ENCODE measurements at places on chromosomes 12 and 14.

- peak; percentile 53 for DNase-seq
These were observed 18.3 kb downstream of the SLC17A8 start for GRCh38 chr12:100375038-100375735.

DNA sequence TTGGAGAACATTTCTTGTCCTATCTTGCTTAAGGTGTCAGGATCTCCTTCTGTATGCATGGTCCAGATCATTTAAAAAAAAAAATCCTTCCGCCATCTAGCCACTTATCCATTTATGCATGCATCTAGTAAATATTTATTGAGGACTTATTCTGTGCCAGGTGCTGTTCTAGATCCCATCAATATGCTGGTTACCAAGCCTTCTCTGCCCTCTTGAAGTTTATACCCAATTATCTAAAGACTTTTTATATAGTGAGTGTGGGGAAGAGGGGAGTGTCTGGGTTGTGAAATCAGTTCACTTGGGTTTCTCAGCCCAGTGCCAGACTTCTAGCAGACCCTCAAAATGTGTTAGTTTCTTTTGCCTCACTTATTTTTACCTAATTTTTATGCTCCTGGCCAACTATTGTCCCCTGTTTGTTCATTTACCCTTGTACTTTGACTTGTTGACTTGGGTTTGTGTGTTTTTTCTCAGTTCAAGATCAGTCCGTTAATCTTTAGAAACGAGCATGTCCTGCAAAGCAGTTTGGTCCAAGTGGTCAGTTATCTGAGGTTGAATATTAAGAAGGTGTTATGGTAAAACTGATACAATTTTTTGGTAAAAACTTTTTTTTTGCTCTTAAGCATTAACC lies 488.9 kb downstream of the PCNX1 start:
- no peak for DNase-seq

DNA sequence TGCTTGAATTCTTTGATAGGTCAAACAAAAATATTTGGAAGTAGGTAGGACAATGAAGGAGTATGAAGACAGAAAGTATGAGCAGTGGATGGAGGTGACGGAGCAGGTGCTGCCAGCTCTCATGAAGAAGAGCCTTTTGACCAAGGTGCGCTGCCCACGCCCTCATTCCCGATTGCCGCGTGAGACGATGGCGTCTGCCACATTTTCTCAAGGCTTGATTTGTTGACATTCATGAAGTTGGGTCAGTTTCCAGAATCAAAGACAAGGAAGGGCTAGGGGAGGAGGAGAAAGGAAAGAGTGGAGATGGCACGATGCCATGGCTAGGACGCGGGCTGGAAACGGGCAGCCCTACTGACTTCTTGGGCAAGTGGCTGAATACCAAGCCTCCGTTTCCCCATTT lies 37.1 kb downstream of the DNAH10 start:
- no peak for DNase-seq

GRCh38 chr14:103185051-103186029 lies 62.1 kb downstream of the TNFAIP2 start:
- peak; percentile 57 for DNase-seq

- no peak for DNase-seq
These were observed 187.2 kb downstream of the TMTC2 start for GRCh38 chr12:82873951-82874350.

DNA sequence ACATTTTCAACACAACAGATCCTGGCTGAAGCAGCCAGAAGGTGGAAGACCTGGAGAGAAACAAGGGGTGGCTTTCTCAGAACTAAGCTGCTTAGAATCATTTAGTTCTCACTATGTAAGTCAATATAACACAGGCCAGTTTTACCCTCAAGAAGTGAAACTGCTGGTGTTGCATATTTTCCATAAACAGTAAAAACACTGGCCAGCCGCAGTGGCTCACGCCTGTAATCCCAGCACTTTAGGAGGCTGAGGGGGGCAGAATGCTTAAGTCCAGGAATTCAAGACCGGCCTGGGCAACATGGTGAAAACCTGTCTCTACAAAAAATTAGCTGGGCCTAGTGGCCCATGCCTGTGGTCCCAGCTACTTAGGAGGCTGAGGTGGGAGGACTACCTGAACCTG lies 11.6 kb downstream of the STX2 start:
- DNase-seq, result no peak

- no peak for DNase-seq
These were observed 167.4 kb downstream of the DICER1 start for GRCh38 chr14:94989946-94990345.

DNA sequence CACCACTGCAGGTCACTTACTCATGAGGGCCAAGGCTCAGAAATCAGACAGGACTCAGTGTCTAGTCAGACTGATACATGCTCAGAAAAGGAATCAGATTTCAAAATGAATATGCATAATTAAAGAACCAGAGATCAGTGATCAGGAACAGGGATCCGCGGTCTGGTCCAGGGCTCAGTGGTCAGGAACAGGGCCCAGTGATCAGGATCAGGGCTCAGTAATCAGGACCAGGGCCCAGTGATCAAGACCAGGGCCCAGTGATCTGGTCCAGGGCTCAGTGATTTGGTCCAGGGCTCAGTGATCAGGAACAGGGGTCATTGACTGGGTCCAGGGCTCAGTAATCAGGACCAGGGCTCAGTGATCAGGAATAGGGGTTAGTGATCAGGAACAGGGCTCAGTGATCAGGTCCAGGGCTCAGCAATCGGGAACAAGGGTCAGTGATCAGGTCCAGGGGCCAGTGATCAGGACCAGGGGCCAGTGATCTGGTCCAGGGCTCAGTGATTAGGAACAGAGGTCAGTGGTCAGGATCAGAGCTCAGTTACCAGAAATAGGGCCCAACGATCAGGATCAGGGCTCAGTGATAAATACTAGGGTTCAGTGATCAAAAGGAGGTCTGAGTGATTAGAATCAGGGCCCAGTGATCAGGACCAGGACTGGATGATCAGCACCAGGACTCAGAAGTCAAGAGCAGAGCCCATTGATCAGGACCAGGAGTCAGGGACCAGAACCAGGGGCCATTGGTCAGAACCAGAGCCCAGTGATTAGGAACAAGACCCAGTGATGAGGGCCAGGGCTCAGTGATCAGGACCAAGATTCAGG lies 175.3 kb downstream of the TMEM121 start:
- no peak for DNase-seq

DNA sequence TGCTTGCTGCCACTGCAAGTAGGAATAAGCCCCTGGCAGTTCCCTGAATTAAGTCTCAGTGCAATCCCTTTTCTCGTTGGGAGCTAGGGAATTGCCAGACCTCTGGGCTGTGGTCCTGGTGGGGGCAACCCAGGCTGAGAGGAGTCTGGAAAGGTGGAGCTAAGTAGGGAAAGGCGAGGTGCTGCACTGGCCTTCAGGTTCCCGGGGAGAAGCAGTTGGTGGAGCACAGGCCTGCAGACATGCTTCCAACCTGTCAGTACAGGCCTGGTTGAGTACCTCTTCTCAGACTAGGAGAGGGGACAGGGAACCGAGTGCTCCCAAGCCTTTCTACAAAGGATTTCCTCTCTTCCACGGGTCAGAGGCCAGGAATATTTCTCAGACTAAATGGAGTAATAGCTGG lies 1.5 kb downstream of the NRIP2 start:
- no peak for DNase-seq

DNA sequence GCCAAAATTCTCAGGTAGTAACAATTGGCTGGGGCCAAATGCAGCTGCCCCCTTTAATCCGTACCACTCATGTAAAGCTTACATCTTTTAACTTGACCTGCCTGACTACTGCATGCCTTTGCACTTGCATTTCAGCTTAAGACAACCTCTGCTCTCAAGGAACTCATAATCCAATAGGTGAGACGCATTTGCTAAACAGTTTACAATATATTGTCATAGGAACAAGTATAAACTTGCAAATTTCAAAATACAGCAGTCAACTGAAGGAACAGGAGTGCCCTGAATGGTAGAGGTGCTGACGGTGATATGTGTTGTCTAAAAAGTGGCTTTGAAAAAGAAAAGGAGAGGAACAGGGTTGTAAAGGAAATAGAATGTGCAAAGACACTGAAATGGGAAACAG lies 3.6 kb upstream of the BRMS1L start:
- no peak for DNase-seq

DNA sequence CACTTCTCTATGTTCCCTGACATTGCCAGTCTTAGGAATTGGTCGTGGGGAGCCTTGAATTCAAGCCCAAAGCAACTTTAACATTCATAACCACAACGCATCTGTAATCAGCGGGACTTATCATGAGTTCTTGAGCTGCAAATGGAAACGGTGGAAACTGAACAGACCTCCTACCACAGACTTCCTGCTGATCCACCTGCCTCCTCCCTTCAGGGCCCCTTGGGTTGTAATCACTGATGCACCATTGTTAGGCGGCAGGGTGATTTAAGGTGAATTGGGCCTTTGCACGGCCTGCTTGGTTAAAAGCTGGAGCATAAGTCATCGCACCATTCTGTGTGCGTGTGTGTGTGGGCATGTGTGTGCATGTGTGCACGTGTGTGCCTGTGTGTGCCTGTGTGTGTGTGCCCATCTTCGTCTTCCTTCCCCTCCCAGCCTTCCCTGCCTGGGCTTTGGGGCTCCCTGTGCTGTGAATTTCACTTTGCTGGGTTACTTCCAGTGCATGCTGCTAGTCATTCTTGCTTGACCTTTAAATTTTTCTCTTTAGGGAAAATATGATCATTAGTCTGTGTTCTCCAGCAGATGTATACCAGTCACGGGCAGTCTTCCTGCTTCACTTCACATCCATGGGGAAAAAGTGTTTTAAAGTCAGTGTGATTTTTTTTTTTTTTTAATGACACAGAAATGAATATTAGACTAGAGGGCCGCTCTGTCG lies 29.1 kb downstream of the CHST11 start:
- no peak for DNase-seq

GRCh38 chr12:92778525-92778924 lies 75.7 kb downstream of the PLEKHG7 start:
- DNase-seq, result peak; percentile 44

- no peak for DNase-seq
These were observed 39.9 kb downstream of the RAB35 start for GRCh38 chr12:120076651-120077050.

GRCh38 chr14:67574806-67575205 lies 25.3 kb downstream of the PIGH start:
- no peak for DNase-seq

- no peak for DNase-seq
These were observed 81.5 kb downstream of the NTF3 start for GRCh38 chr12:5513406-5513805.

GRCh38 chr14:29783556-29783955 lies 144.1 kb downstream of the PRKD1 start:
- DNase-seq, result no peak

- no peak for DNase-seq
These were observed 136.1 kb upstream of the RAP1B start for GRCh38 chr12:68474467-68475204.

- DNase-seq, result no peak
These were observed 751.6 kb downstream of the NOVA1 start for GRCh38 chr14:25846246-25846645.

- no peak for DNase-seq
These were observed 35.4 kb downstream of the SPTSSA start for GRCh38 chr14:34426313-34427295.

GRCh38 chr12:8127138-8127537 lies 3.7 kb downstream of the CLEC4A start:
- DNase-seq, result no peak

DNA sequence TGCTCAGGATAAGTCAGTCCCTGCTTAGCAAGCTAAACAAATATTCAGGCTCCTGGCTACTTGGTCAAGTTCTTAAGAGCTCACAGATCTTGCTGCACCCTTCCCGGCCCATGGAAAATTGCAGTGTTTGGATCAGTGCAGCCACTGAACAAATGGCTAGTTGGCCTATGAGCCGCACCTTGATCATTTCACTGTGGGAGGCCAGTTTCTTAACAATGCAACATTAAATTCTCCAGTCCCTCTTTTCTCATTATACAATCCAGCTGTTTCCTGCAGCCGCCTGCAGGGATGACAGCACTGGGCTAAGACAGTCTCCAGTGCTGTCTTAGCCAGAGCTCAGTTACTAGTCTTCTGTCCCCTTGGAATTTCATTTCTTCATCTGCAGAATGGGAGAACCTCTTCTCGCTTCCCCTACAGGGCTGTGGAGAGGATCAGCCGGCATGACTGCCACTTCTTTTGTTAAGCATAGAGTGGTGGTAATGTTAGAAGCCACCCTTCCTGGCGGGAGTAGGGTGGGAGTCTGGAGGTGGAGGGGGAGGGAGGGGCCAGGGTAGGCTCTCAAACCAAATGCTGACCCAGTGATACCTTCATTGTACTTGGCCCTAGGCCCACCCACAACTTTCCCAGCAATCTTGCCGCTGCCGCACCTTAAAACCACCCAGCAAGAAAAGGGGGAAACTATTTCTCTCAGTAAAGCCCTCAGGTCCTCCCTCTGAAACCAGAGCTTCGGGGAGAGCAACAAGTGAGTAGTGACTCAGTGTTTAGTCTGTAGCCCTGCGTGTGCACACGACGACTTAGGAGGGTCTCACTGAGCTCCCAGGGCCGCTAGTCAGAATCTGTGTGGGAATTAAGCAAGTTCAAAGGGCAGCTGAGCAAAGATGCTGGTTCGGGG lies 145.7 kb downstream of the NUAK1 start:
- DNase-seq, result peak; percentile 84

- DNase-seq, result no peak
These were observed 12.9 kb downstream of the FOXG1 start for GRCh38 chr14:28779456-28779855.

DNA sequence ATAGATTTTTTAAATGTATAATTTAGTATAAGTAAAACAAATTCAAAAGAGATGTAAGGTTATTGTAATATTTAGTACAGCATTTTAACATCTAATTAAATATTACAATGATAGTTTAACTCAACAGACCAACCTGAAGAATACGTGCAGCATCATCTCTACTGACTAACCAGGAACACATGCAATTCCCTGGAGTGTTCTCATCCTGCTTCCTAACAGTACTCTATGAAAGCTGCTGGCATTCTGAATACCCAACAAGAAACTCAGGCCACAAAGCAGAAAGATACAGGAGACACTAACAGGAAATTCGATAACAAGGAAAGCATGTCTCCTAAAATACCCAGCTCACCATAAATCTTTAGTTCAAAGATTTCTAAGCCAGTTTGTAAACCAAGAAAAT lies 58.3 kb downstream of the CEP83 start:
- no peak for DNase-seq

DNA sequence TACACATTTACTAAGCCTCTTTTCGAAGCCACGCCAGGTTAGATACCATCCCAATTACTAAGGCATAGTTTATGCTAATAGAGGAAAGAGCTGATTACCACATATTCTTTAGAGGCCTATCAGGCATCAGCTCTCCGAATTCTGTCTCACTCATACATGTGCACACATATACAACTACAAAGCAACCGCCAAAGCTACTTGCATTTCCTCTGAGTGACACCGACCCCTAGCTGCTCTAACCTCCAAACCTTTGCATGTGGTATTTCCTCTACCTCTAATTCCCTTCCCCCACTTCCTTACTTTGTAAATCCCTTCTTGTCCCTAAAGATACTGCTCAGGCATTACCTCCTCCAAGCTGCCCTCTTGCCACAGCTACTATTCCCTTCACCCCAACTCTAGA lies 107.2 kb downstream of the DUSP6 start:
- DNase-seq, result peak; percentile 54

- no peak for DNase-seq
These were observed 139.3 kb downstream of the PTPN11 start for GRCh38 chr12:112557951-112558630.
